ENCODE measurements at places on chromosomes 13 and 19. TPM values are rescaled to one million over a fixed set of nuclear protein-coding genes. Genes with fewer than 3 reads are reported as not detected.

The ETFB gene
- 267 TPM for total RNA-seq

The SCEL gene
- 0.15 TPM for total RNA-seq

The B3GNT8 gene
- total RNA-seq = 3.2 TPM

The CCDC70 gene
- not detected for total RNA-seq

All from left cardiac atrium (tissue), 4 donors.